ENCODE measurements at places on chromosomes 1 and 21.

- DNase-seq, result no peak
Observed at GRCh38 chr1:1788136-1788535, 9.9 kb upstream of the NADK start.

- no peak for DNase-seq
Observed at GRCh38 chr1:236123563-236123962, 18.8 kb upstream of the GPR137B start.

DNA sequence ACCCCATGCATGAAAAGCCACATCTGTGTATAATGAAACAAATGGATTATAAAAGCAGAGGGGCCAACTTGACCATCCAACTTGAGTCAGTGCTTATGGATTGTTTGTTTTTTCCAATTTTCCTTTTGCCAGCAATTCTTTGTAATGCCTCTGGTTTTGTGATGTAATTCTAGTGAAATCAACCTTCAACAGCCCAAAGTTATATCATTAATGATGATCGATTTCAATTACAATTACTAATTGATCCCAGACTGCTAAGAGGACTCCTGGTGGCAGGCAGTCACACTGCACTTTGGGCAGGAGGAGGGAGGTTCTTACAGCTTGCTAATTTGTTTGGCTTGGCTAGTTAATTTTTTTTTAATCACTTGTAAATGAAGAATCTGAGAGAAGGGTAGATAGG is 552.3 kb downstream of the NUF2 start:
- no peak for DNase-seq

DNA sequence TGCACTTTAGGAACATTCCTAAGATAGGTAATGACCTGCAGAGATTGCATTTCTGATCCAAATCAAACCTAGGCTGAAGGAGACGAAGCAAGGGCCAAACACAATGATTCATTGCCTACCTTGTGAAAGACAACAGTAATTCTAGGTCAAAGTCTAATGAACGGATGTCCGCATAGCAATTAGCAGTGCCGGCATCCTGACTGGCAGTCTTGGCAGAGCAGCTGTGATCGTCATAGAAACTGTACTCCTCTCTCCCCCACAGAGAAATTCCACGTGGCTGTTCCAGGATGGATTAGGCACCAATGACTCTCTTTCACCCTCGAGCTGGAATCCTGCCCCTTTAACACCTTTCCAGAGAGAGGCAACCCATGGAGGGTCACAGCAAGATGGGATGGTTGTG is 28.9 kb upstream of the VAV3 start:
- DNase-seq, result no peak

- no peak for DNase-seq
Observed at GRCh38 chr21:28771790-28772501, 220.7 kb downstream of the LTN1 start.

- no peak for DNase-seq
Observed at GRCh38 chr1:26907071-26907917, 6.5 kb downstream of the NR0B2 start.

DNA sequence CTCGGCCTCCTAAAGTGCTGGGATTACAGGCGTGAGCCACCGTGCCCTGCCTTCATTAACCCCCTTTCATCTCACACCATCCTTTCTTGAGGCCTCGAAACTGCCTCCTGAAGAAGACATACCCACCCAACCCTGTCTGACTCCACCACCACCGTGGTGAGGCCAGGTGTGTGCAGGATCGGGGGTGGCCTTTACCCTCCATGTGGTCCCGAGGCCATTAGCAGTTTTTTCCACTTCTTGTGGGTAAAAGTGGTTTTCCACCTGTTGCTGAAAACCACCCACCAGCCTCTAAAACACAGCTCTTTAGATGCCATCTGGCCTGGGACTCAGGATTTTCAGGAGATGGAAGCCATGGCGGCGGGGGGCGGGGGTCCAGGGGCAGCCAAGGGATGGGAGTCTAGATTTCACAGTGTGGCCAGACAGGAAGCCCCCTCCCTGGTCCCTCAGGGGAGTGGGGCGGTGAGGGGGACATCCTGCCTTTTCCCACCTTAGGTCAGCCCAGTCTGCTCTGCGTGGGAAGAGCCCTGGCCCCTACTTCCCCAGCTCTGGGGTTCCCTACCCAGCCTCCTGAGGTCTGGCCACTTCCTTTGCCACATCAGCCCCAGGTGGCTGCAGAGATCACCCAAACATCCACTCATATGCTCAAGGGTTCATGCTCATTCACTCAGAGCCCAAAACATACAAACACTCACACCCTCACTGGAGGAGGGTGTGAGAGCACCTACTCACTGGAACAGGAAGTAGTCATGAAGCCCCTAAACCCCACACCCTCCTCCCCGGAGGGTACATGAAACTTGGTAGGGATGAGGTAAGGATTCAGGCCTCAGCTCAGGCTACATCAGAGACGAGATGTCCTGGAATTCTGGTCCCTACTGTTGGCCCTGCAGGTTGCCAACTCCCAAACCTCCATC is 2.3 kb downstream of the FGR start:
- DNase-seq, result peak; percentile 55

GRCh38 chr1:235657747-235658526 is 8.4 kb upstream of the GNG4 start:
- no peak for DNase-seq

GRCh38 chr1:85343612-85344255 is 67.3 kb upstream of the BCL10 start:
- DNase-seq, result no peak

- no peak for DNase-seq
Observed at GRCh38 chr1:159979257-159979656, 25.2 kb upstream of the SLAMF9 start.

- DNase-seq, result no peak
Observed at GRCh38 chr21:16423921-16424320, 694.1 kb downstream of the USP25 start.

GRCh38 chr1:1117469-1117831 is 1.6 kb upstream of the C1orf159 start:
- DNase-seq, result no peak

Measured in stimulated activated CD4-positive, alpha-beta T cell treated with anti-CD3 and anti-CD28 coated beads, Interleukin-2, amount 100 ng/mL, for 24 hours (primary cell).